ENCODE measurements at places on chromosomes 5 and 9.

DNA sequence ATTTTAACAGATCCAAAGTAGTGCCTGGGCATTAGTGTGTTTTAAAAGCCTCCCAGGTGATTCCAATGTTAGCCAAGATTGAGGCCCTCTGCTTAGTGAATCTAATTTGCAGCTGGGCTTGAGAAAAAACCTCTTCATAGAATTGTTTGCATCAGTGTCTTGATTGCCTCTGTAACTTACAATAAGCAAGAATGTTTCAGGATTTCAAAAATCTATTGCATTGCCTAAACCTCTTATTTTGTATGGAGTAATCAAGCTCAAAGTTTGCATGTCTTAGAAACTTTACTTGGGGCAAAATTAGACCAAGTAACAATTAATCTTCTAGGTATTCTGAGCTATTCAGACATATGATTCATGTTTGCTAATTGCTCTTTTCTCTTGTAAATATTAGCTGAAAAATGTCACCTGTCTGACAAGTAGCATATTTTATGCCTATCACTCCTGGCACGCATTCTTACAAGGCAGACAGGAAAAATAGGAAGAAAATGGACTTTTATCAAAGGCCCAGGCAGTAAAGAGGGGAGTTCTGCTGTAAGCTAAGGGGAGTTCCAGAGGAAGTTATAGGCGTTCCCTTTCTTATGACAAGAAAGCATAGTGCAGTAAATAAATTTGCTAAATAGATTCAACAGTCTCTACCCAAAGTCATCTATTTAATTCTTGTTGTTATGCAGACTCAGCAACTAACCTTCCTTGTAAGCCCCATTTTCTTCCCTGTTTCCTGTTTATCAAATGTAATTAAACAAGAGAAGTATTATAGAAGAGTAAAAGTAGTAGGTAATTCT, 21.0 kb downstream of the PDCD1LG2 start:
- DNase-seq = no peak

DNA sequence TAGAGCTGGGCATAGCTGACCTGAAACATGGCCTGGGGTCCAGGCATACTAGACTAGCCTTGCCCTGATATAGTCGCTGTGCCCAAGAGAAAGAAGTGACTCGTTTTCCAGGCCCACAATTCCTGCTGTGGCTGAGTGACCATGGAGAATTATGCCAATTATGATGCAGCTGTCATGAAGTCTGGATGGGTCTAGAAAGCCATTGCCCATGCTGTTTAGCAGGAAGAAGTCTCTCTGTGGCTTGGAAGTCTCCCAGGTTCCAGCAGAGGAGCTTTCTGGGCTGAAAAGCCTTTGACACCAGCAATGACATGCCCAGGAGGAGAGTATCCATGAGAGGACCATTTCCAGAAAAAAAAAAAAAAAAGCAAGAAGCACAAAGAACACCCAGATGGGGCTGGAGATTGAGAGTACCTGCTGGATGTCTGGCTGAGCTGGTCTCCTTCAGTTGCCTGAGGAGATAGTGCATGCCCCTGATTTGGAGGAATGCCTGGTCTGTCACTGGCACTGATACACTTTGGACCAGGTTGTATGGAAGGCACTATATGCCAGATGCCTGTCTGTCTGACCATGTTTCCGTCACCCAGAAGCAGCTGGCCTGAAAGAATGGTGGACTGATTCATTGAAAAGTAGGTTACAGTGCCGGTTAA, 128.0 kb upstream of the EPB41L4A start:
- DNase-seq = no peak

DNA sequence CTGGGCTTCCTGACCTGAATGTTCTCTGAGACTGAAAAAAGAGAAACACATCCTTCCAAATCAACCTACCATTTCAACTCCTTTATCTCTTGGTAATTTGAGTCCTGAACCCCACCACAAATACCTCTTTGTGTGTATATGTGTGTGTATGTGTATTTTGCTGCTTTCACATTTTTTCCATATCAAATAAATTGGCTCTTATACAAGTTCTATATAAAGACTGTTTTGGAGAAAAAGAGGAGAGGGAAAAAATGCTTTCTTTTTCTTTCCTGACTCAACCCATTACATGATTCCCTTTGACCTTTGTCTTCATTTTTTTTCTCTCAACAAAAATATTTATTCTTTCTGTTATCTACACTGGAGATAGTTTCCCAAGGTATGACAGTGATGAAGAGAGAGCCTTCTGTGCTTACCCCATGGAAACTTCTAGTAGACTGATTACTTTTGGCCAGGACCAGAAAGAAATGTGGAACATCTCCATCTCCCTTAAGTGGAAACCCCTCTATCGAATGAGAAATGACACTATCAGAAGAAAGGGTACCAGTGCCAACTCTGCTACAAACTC, 85.3 kb downstream of the PAPPA start:
- DNase-seq = no peak

DNA sequence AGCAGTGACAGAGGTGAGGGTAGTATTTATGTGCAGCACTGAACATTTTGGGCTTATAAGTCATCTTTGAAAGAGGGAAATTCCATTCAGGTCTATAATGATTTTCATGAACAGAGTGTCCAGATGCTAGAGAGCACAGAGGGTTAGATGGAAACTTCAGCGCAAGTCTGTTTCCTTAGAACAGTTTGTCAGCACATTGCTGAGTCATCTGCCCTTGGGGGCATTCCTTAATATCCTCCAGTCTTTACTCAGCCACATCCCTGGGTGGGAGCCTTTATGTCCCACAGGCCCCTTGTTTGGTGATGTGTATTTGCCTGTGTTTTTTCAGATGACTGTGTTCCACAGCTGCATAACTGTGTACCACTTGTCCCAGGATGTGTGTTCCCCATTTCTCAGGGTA, 138.5 kb upstream of the S1PR3 start:
- peak; percentile 61 for DNase-seq

GRCh38 chr5:9409413-9409960, 136.4 kb downstream of the SEMA5A start:
- no peak for DNase-seq

DNA sequence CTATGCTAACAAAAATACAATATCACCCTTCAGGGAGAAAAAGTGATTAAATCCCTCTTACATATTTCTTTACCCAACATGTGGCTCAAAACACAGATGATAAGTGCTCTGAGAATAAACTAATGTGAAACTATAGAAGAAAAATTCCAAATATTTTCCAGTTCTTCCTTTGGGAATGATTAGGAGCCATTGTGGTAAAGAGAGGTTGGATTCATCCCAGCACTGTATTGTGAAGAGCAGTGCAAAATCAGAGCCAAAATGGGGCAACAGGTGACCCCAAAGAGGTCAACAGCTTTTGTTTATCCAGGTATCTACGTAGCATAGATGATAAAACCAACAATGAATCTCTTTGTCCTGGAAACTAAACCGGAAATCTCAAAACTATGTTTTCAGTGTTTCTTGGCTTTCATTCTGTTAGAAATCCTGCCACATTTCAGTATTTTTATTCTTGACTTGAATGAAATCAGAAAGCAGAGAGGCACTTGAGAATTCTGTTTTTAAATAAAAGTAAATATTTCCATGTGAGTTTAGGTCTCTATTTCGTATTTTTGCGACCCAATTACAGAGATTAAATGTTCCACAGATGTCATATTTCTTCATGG, 120.4 kb upstream of the FST start:
- no peak for DNase-seq

GRCh38 chr5:149211566-149211965, 60.1 kb upstream of the AFAP1L1 start:
- no peak for DNase-seq

DNA sequence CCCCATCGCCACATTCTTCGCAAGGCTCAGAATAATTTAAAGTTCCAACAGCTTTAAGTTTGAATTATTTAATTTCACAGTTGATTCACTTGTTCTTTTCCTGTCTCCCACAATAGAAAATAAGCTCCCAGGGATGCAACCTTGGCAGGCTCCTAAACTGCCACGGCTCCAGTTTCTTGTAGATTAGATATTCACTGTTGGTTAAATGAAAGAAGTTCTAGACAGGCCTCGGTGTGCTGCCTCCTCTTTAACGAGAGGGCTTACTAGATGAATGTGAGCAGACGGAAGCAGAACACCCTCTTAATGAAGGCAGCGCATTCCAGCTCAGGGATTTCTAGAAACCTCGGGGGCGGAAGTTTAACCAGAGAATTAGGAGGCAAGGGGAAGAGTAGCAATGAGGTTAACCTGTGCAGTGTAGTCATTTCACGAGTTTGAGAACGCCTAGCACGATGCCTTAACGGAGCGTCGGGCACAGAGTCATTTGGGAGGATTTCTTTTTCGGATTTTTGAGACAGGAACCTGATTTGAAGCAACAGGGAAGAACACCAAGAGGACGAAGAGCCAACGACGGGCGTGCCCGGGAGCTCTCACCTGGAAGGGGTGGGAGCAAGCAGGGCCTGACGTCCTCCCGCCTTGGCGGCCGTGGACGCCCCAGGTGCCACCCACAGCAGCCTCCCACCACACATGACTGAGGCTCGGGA, 637 bp upstream of the SMC5 start:
- no peak for DNase-seq

- DNase-seq = peak; percentile 23
These were observed 52.4 kb downstream of the USP20 start for GRCh38 chr9:129887334-129888292.

- no peak for DNase-seq
These were observed 40.0 kb downstream of the DAPK1 start for GRCh38 chr9:87537625-87538024.

GRCh38 chr5:107289030-107289714, 381.6 kb downstream of the EFNA5 start:
- DNase-seq = no peak

- DNase-seq = no peak
These were observed 60.3 kb downstream of the RICTOR start for GRCh38 chr5:39013938-39014337.

- DNase-seq = no peak
These were observed 96.2 kb downstream of the TLE4 start for GRCh38 chr9:79667817-79668436.

- no peak for DNase-seq
These were observed 9.2 kb upstream of the SEMA6A start for GRCh38 chr5:116583862-116584222.

DNA sequence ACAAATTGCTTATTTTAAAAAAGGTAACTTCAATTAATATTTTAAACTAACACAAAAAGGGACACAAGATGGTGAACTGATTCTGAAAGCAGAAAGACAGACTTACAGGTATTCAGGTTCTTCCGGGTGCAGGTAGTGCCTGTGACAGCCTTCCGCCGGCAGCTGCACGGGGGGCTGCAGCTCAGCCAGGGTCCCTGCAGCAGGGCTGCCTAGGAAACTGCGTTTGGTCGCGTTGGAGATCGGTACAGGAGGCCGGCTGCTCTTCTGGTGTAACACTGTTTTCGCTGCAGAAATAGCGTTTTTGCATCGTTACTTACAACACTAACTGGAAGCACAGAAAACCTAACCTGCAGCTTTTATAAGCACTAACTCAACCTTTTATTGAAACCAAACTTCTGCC, 80.0 kb downstream of the CAMSAP1 start:
- DNase-seq = no peak

DNA sequence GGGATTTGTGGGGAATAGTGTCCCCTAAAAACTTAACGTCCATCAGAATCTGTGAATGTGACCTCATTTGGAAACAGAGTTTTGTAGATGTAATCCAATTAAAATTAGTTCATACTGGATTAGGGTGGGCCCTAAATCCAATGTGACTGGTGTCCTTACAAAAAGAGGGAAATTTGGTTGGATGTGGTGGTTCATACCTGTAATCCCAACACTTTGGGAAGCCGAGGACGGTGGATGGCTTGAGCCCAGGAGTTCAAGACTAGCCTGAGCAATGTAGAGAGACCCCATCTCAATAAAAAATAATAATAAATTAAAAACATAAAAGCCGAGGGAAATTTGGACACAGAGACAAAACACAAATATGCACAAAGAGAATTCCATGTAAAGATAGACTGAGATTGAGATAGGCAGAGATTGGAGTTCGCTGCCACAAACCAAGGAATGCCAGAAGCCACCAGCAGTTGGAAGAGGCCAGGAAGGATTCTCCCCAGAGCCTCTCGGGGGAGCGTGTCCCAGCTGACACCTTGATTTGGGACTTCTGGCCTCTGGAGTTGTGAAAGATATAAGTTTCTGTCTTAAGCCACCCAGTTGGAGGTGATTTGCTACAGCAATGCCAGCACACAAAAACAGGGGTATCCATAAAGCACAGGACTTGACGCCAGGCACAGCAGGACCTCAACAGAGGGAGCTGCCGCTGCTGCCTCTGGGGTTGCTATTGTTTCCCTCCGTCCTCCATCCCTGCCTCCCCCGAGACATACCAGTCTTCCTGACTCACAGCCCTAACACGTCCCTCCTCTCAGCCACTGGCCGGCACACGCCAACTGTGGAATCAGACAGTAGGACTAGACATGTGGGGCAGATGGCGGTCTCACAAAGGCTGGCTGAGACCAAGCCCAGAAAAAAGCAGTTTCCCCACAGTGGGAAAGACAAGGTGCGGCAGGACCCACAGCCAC, 73.8 kb upstream of the IL17B start:
- DNase-seq = peak; percentile 85

GRCh38 chr9:121273064-121273775, 5.3 kb downstream of the GSN start:
- no peak for DNase-seq

GRCh38 chr5:106269252-106269843, 1401.4 kb downstream of the EFNA5 start:
- DNase-seq = no peak

DNA sequence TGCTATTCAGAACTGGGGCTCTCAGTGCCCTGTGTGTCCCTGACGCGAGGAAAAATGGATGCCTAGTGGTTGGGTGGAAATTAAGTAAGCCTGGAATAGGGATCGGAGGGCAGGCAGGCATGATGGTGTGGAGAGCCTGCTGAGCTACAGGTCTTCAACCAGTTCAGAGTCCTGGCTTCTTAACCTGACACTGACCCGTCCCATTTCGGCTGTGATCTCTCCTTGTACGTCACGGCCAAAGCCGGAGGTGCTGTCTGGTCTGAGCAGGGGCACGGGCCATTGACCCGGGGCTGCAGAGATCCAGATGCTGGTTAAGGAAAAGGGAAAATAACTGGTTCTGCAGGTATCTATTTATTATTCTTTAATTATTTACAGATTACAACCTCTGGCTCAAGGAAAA, 27.9 kb downstream of the RHOBTB3 start:
- no peak for DNase-seq

- no peak for DNase-seq
These were observed 572.1 kb downstream of the TLE4 start for GRCh38 chr9:80143899-80144298.

GRCh38 chr5:16918156-16918555, 17.9 kb downstream of the MYO10 start:
- DNase-seq = no peak

GRCh38 chr5:15957124-15957523, 222.5 kb downstream of the MARCHF11 start:
- DNase-seq = no peak

- DNase-seq = no peak
These were observed 475.3 kb upstream of the TRPC7 start for GRCh38 chr5:136840601-136841000.
